ENCODE measurements at places on chromosomes 4 and X.

- no peak for DNase-seq
Observed at GRCh38 chr4:82057990-82058544, 315.7 kb downstream of the HNRNPD start.

DNA sequence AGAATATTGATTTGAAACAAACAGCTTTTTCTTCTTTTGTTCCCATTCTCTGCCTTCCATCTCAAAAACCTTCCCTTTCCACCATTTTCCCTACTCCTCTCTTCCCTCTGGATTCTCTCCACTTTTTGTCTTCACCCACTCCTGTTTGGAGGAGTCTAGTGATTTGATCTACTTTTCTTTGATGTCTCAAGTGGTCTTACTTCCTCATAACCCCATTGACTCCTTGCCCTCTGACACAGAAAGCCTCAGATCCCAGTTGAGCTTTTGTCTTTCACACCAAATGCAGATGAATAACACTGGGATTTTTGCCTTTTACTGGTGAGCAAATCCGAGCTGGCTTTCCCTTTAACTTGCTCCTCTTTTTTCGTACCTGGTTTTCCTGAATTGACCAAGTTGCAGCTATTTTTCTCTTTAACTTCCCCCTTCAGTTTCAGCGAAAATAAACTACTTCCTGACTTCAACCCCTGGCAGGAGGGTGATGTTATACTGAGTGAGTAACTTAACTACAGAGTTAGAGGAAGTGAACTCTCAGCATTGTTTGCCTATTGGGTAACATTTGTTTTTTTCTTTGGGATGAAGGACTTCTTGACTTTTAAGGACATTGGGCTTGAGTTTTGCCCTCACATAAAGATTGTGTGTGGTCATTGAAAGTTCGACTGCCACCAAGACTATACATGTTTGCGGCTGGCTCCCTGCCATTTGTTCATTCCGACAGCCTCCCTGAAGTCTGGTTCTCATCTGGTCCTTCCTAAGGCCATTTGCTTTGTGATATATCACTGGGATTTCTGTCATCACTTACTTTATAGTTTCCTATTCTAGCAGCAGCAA lies 392.8 kb upstream of the NR3C2 start:
- DNase-seq: no peak

DNA sequence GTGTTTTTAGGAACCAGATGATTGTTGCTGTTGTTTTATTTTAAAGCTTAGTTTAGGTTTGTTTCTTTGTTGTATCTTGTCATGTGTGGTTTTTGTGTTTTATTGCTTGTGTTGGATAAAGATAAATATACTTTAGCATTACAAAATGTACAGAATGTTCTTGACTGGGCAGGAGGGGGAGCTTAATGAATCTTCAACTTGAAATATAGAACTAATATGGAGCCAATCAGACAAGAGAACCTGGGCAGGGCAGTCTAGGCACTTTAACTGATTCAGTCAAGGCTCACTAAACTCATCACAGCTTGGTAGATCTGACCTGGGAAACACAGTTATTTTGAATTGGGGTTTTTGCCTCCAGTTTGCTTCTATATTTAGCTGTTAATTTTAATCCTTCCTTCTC lies 304.2 kb downstream of the ARHGAP24 start:
- DNase-seq: no peak

DNA sequence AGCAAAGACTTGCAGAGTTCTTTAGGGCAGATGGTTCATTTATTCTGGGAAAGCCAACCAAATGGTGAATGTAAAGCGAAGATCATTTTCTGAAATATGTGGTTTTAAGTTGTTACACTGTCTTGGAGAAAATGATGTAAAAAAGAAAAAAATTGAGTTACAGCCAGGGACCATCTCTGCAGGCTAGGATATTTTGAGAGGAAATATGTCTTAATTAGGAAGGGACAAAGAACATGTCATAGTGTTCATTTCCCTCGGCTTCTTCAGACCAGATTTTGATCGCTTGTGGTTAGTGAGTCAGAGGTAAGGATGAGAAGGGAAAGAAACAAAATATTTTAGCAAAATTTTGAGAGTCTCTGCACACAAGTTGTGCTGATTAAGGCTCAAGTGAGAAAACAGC lies 59.0 kb upstream of the C1QTNF7 start:
- no peak for DNase-seq

DNA sequence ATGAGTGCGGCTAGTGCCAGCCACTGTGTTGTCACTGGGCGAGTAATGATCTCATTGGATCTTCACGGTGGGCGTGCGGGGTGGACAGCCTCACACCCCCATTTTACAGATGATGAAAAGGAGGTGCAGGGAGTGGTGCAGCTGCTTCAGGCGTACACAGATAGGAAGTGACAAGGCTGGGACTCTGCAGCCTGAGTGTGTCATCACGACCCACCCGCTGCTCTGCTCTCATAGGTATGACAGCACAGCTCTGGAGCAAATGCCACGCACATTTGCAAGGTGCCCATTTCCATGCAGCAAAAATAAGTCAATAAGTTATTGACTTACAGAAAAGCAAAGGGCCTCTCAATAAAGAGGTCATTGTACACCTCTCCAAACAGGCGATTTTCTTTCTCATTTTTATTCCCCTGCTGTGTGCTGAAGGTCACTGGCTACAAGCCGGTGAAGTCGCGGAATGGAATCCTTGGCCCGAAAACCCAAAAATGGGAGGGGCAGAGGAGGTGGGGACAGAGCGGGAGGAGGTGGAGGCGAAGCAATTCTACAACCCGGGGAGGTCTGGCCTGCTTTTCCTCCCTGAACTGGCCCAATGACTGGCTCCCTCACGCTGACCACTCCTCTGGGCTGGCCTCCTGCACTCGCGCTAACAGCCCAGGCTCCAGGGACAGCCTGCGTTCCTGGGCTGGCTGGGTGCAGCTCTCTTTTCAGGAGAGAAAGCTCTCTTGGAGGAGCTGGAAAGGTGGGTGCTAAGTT lies at the start of gene SOD3:
SOD3 (plus strand) TSS at position 658 of the 750 bp plus-strand sequence. CDS start 3,949 bp downstream, outside the sequence.
- DNase-seq: peak; percentile 94

GRCh38 chr4:26701786-26702227 lies 117.9 kb downstream of the TBC1D19 start:
- no peak for DNase-seq

DNA sequence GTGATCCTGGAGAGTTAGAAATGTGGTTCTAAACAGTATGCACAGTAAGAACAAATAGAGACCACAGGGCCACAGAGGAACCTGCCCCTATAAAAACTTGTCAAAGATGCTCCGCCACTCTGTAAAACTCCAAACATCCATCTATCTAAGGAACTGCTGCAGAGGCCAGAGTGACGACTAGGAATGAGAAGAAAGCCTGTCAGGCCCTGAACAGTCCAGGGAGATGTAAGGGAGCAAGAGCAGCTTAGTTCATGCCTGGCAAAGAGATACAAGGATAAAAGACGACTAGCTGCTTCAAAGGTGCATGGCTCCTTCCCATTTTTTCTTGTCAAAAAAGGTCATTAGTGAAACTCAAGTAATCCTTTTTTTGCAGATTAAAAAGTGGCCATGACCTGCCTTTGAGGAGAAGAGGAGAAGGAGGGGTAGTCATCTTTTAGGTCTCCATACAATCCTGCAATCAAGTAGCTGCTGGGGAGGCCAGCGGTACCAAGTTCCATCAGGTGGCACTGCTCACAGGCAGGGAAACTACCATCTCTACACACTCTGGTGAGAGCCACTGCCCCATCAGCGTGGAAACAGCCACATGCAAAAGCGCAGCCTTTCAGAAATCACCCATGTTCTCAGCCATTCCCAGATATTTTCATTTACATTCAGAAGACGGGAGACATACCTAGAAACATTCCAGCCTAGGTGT lies 162.1 kb downstream of the TSPAN5 start:
- no peak for DNase-seq

DNA sequence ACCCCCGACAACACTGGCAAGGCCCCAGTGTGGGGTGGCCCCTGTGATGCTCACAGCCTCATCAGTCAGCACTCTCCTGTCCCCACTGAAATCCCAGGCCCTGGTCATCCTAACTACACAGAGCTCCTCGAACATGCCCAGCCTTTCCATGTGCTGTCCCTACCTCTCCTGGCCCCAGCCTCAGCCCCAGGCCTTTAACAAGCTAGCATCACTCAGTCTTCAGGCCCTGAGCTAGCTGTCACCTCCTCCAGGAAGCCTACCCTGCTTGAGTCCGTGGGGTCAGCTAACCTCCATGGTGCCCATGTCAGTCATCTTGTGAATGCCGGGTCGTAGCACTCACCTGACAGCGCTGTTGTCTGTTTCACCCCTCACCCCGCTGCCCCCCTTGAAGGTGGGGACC lies 25.6 kb upstream of the C4orf50 start:
- DNase-seq: no peak

DNA sequence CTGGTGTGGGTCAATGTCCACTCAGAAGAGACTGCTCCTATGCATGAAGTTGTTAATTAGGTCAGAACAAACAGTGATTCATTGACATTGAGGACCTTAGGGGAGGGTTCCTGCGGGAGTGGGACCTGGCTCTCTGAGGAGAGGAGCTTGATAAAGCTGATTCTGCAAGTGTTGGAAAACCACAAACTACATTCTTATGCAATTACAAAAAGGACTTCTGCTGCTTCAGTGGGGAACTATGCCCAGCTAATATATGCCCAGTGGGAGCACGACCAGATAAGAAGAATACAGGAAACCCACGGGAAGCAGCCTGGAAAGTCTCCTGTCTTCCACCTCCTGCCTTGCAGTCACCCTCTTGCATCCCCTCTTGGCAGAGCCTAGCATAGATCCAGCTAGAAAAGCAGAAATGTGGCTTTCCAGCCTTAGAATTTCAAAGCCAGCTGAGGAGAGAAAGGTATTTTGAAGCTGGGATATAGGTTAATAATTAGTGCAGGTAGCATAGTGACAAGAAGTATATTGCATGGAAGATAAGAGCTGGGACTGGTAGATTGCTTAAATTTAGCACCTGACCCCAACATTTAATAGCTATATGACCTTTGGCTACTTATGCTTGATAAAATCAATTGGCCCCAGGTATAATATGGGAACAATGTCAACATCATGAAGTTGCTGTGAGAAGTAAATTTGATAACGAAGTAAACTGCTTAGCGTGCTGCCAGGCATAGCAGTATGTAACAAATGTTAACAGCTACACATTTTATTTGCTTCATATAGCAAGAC lies 34.9 kb upstream of the UGT8 start:
- no peak for DNase-seq

DNA sequence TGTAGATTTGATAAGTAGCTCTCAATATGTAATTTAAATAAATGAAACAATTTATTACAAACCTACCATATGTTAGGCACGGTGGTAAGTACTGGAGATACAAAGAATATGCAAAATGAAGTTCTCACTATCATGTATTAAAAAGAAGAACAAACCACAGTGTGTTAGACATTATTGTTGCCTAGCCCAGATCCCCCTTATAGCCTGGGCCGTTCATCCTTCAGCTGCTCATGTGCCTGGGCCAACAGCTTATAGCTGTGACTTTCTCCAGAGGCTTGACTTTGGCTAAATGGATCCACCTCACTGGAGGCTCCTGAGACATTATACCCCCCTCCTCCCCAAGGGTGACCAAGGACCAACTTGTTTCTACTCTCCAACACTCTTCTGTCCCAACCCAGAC lies 29.8 kb upstream of the CCNG2 start:
- DNase-seq: no peak

DNA sequence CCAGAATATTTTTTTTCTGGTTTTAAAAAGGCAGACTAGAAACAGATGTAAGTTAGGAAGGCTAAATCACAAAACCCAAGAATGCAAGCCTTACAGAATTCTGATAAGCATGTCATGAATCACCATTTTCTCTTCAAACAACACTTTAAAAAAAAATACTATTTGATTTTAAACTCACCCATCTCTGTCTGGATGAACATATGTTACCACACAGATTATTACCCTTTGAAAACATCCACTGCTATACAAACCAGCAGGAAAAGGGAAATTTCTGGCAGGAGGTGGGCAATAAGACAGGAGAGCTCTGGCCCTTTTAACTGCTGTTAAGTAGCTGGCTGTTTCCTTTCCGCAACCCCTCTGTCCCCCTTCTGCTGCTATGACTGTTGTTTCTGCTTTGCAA lies 317.7 kb upstream of the NOCT start:
- DNase-seq: no peak

DNA sequence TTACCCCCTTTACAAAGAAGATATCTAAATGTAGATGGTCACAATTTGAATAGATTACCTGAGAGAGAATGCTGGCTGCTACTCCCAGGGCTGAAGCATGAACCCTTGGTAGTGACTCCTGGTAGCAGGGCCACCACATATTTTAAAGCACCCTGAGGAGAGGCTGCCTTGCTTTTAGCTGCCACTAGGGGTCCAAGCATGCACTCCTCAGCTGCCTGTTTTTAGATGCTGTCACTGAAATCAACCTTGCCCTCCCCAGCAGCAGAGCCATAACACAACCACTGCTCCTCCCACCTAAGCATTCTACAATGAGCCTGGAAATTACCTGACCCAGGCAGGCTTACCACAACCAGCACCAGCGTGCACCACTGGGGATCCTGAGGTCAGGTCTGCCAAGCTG lies 850.9 kb downstream of the FAM133A start:
- DNase-seq: no peak

GRCh38 chrX:109830704-109831206 lies 97.7 kb upstream of the ACSL4 start:
- DNase-seq: no peak

- DNase-seq: no peak
Observed at GRCh38 chrX:123698979-123699520, 33.8 kb downstream of the THOC2 start.

GRCh38 chr4:6106156-6106555 lies 87.9 kb upstream of the C4orf50 start:
- DNase-seq: no peak

GRCh38 chr4:113371111-113371510 lies 321.7 kb downstream of the ANK2 start:
- no peak for DNase-seq

DNA sequence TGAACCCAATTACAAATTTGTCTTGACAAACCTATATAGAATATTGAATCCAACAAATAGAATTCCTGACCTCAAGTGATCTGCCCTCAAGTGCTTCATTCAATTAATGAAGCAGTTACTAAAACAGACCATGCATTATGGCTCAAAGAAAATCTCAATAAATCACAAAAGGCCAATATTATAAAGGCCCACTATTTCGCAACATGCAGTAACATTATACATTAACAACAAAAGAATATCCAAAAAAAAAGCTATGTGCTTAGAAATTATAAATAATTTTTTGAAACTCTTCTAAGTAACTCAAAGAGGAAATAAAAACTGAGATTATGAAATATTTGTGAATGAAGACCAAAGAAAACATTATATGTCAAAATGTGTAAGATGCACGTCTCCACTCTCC lies 177.7 kb downstream of the ZNF674 start:
- DNase-seq: no peak

DNA sequence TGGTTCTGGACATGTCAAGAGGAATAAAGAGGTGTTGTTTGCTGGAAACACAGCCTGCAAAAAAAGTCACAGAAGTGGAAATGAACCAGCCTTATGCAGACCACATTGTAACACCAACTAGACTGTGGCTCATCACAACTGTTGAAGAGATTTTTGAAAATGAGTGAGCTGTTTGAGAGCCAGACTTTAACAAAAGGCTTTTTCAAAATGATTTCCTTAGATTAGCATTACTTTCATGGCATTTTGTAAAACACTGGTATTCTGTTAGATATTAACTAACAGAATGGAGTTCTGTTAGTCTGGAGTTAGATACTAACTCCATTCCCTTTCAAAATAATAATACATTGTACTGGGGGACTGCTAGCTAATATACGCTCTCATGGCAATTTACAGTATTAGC lies 60.6 kb upstream of the GABRA2 start:
- DNase-seq: no peak

Measured in vagina (tissue), 2 donors.